ENCODE measurements at places on chromosomes 11 and 22.

DNA sequence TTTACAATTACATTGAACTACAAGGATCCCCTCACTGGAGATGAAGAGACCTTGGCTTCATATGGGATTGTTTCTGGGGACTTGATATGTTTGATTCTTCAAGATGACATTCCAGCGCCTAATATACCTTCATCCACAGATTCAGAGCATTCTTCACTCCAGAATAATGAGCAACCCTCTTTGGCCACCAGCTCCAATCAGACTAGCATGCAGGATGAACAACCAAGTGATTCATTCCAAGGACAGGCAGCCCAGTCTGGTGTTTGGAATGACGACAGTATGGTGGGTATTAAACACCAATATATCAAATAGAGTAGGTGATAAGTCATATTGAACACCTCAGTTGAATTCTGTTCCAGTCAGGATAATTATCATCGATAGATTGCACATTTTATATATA lies 4.4 kb downstream of the FBXO7 start:
- DNase-seq, result no peak

DNA sequence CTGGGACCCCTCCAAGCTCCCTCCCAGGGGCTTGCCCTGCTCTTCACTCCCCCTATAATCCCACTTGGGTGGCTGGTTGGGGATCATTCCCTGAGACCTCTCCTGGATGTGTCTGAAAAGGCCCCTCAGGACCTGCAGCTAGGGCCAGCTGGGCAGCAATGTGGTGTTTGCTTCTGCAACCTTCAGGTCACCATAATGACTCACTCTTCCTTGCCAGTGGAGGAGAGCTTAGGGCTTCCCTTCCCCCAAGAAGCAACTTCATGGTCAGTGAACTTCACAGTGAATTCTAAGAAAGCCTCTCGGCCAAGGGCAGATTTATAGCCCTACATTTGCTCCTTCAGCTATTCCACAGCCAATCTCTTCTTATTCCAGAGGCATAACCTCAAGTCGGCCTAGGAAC lies 45.1 kb upstream of the TSPAN18 start:
- peak; percentile 66 for DNase-seq

DNA sequence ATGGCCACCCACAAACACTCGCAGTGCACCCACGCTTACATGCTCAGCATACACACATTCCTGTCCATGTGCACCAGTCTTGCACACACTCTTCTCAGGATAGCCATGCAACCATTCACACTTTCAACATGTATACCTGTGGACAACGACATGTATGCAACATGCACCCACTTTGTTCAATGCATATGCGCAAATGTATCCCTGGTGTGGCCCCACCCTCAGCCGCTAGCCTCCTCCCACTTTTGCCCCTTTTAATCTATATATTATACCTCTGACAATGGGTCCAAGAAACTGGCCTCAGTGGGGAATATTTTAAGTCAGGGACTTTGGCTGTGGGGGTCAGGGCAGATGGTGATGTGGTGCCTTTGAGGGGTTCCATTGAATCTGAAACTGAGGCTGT lies 963 bp downstream of the INSC start:
- no peak for DNase-seq

DNA sequence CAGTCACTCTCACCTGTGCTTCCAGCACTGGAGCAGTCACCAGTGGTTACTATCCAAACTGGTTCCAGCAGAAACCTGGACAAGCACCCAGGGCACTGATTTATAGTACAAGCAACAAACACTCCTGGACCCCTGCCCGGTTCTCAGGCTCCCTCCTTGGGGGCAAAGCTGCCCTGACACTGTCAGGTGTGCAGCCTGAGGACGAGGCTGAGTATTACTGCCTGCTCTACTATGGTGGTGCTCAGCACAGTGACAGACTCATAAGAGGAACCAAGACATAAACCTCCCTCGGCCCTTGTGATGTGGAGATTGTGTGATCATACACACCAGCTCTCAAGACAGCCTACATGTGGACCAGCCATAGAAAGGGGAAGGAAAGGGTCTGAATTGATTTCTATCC lies 113.3 kb downstream of the ZNF280B start:
- DNase-seq, result peak; percentile 66

DNA sequence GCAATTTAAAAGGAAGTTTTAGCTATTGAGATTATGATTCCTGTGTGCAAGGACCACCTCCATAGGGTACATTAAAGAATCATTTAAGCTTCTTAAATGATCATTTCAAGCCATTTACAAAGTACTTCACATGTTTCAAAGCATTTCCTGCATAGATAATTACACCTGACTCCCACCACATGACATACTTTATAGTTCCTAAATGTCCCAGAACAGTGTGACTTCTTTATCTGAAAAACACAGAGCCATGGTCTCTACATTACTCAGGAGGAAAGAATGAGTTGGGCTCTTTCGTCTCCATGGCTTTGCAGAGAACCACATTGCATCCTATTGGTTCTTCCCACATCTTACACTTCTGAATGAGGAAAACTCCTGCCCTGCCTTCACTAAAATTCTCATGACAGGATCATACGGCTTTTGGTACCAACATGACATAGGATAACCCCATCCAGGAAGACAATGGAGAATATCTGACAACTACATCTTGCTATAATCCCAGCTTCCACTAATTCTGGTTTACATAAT lies 88.6 kb downstream of the ETS1 start:
- DNase-seq, result no peak

DNA sequence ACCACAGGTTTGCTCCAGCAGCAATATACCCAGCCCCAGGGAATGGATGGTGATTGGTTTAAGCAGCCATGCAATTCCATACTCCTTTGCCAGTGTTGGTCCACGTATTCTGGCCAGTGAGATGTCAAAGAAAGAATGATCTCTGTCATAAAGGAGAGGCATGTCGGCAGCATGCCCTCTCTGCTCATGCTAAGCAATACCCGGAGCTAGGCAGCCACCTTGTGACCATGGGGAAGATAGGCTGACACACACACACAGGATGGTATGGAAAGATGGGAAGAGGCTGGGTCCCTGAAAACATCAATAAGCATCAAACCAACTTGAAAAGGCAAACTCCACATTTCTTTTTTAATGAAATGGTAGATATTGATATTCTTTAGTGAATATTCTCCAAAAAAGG lies 5.1 kb downstream of the ABCC8 start:
- no peak for DNase-seq

GRCh38 chr11:76669901-76670484 lies 554 bp downstream of the LRRC32 start:
- no peak for DNase-seq

GRCh38 chr22:22372086-22372485 lies 127.5 kb downstream of the VPREB1 start:
- no peak for DNase-seq

DNA sequence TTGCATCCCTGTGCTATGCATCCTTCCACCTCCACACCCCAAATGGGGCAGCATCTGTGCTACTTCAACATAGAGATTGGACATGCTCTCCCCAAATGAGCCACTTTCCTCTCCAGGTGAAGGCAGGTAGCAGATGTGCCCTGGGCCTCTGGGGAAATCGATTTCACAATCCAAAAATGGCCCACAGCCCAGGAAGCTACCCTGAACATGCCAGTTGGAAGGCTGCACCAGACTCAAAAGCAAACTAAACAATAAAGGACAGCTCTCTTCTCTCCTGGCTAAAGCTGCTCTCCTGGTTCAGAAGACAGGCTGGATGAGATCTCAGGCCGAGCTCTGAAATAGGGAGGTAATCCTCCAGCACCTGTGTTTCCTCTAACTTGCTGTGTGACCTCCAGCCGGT lies 19.7 kb downstream of the ISX start:
- DNase-seq, result no peak

DNA sequence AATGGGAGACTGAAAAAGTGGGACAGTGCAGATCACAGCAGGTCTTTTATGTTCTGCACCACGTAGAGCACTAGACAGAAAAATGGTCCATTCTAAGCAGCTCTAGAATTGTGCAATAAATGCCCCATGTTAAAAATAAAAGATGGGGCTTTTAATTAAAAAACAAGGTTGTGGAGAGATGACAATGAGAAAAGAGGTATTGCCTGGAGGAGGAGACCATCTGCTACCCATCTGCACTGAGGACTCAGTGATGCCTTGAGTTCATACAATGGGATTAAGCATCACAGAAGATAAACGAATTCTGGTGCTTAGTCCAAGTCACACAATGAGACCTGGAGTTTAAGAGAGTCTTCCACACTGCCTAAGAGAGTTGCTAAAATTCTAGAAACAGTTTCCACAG lies 73.6 kb downstream of the PAK1 start:
- no peak for DNase-seq

GRCh38 chr11:83612891-83613766 lies 327.0 kb upstream of the CCDC90B start:
- DNase-seq, result no peak

GRCh38 chr11:77253690-77254089 lies 47.8 kb downstream of the GDPD4 start:
- no peak for DNase-seq

DNA sequence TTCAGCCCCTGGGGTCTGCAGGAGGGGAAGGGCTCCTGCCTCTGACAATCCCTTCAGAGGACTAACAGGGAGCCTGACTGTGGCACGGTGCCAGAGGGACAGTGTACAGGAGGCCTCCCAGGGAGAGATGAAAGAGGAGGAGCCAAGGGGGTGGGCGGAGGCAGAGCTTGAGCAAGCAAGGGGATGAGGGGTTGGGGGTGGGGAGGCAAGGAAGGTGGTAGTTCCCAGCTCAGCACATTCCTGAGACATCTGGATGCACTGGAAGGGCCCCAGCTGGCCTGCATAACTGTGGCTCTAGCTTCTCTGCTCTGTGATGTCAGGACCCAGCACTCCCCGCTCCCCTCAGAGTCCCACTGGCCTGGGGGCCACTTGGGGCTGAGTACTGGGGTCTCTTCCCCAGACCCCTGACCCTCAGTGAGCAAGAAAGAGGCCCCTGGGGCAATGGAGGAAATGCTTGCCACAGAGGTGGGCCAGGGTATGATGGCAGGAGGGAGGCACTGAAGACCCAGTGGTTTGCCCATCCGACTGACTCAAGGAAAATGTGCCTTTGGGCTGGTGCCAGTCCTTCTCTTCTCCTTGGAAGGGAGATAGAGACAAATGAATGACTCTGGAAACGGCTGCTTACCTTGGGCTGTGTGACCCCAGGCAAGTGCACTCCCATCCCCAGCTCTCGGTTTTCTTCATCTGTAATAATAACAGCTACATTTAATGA lies 13.3 kb downstream of the CREB3L1 start:
- no peak for DNase-seq

GRCh38 chr22:42511401-42511891 lies 8.2 kb downstream of the RRP7A start:
- DNase-seq, result no peak

DNA sequence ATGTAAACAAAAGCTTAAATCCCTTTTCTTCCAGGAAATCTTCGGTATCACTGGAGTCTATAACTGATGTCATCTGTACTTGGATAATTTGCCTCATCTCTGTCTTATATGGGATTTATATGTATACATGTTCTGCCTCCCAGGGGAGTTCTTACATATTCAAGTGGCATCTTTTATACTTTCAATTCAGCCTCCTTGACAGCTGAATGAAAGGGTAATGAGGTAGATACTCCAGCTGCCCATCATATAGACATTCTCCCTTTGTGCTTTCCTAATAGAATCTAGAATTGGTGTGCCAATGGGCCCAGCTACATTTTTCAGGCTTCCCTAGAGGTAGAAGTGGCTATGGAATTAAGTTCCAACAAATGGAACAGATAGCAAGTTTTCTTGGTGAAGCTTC lies 223.8 kb downstream of the LRRC4C start:
- no peak for DNase-seq

DNA sequence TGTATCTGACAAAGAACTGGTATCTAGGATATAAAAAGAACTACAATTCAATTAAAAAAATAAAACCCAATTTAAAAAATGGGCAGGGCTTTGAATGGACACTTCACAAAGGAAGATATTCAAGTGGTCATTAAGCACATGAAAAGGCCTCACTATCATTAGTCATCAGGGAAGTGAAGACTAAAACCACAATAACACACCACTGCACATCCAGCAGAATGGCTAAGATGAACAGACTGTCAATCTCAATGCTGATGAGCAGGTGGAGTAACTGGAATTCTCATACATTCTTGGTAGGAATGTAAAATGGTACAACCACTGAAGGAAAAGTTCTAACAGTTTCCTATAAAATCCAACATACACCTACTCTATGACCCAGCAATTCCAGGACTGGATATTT lies 8.9 kb downstream of the HPS4 start:
- peak; percentile 45 for DNase-seq

DNA sequence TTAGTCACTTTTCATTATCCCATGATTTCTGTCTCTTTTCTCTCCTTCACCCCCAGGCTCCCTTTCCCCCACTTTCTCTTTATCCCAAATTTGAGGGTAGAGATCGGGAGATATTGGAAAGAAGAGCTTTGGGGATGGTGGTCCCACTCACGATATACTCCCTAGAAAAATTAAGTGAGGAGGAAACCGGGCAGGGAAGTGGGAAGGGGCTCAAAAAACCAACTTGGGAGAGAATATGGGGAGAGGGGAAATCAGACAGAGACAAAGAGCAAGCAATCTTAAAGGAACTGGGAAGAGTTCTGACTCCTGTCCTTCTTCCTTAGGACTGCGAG lies 941 bp upstream of the DCHS1 start:
- no peak for DNase-seq

GRCh38 chr22:36257948-36258670 lies 5.2 kb downstream of the APOL1 start:
- DNase-seq, result no peak

DNA sequence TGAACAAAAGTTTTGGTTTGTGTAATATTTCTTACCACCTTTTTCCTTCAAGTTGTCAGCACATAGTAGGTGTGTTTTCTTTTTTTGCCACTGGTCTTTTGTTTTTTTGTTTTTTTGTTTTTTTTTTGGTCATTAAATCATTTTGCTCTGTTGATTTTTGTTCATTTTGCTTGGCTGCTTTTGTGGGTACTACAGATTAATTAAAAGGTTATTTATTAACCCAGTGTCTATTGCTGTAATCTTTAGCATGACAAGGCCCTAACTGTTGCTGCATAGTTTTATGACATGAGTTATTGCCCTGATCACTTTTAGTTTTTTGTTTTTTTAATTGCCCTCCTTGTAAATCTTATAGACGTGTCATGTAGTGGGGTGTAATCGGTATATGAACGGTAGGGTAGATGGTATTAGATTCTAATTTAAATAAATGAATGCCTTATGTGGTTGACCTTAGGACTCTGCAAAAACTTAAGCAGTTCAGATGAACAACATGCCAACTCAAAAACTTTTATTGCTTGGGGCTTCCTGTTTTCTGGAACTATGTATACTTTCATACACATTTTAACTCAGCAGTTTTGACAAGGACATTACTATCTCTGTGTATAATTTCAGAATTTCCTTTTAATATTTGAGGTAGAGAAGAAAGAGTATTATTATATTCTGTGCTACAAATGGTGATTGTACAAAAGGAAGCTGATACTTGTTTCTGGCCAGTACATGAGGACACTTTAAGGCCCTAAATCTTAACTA lies 7.9 kb downstream of the EWSR1 start:
- no peak for DNase-seq

- no peak for DNase-seq
These were observed 6.5 kb downstream of the MRPL23 start for GRCh38 chr11:1953489-1954266.

GRCh38 chr11:4798427-4799183 lies 5.6 kb downstream of the OR52R1 start:
- DNase-seq, result no peak

GRCh38 chr22:36184433-36185025 lies 17.1 kb downstream of the APOL4 start:
- no peak for DNase-seq

Data from MV-4-11 (cell line).